CD4-positive, alpha-beta T cell treated with Interleukin-21 for 1 hour (primary cell): ENCODE measurements at places on chromosomes 7 and 10.

- DNase-seq, result no peak
Measured at GRCh38 chr7:74395745-74396311, 57.9 kb upstream of the GTF2IRD1 start.

DNA sequence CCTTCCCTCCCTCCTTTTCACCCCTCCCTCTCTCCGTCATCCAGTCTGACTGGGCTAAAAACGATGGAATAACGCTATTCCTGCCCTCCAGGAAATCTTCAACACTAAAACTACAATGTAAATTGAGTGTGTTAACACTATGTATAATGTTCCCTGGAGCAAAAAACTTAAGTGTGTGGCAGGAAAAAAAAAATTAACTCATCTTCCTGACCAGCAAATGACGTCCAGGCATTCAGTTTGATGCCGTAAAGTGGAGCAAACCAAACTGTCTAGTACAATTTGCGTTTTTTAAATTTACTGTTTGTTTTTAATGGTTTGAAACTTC is 545 bp upstream of the MTPN start:
- DNase-seq, result no peak

DNA sequence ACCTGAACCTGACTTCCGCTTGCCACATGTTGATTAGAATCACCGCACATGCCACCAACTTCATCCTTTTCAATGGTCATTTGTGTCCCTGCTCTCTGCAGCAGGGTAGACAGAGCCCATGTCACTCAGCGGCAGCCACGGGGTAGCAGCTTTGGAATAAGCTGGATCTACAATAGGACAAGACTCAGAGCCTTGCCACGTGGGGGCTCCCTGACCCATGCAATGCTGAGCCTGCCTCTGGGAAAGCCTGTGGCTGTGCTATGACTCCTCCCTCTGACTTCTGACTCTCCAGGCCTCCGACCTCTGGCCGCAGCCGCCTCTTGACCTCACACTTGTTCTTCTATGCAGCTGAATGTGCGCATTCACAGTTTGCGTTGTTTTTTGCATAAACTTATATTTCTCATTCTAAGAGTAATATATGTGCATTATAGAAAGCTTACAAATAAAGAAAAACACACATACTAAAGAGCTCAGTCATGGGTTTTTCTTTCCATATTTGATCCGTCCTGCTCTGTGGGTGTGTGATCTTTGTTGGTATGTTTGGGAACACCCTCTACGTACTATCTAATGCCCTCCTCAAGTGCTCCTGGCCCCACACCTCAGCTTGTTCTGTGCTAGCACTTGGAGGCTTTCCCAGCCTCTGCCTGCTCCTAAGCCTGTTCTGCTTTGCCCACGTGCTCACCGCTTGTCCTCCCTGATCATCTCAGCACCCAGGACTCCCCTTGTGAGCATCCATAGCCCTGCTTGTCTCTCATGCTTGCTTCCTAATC is 198.0 kb upstream of the MKI67 start:
- no peak for DNase-seq

DNA sequence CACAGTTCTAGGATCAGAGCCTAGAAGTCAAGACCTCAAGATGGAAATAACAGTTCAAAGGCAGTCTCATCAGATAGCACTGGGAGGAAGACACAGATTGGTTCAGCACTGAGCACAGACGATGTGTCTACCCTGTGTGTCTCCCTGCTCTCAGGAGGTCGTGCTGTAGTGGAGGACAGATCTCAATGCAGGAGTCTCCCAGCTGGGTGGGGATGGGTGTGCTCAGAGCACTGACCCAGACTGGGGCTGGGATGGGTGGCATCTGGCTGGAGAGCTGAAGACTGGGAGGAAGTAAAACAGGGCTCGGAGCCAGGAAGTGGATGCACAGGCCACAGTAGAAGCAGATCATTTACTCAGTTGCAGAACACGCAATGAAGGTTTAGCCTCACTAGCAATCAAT is 69.5 kb upstream of the GDF10 start:
- no peak for DNase-seq
